ENCODE measurements at places on chromosomes 3 and 15. TPM values are rescaled to one million over a fixed set of nuclear protein-coding genes. Genes with fewer than 3 reads are reported as not detected.

DNA sequence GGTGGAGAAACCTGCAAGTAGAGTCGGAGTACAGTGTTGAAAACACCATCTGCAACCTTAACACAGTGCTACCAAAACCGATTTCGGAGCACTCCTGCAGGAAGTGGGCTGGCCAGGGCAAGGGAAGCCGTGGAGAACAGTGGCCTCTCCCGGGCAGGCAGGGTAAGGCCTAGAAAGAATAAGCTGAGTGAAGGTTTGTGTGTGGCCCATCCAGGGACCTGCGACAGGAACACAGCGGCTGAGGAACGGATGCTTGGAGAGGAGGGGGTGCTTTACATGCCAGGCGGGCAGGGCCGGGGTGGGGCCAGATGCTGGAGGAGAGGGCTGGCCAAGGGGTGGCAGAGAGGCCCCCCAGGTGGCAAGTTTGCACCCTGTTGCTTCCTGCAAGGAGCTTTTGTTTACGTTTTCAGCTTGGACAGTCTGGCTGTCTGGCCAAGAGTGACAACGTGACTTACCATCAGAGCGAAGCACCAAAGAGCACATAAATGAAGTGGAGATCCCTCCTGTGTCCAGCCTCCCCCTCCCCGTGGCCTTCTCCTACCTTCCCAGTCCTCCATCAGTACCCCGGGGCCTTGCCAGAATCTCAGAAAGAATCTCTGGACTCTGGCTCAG is 156.5 kb downstream of the PGPEP1L start:
- H3K27ac ChIP-seq = peak overlapping the region; percentile 61
- DNase-seq = peak; percentile 74
- H3K4me3 ChIP-seq = peak overlapping the region; percentile 81
- peaks cover 20% of the 10 kb centered on the region for H3K4me1 ChIP-seq

GRCh38 chr3:32146746-32147211 is 40.4 kb downstream of the GPD1L start:
- DNase-seq = no peak
- H3K4me3 ChIP-seq = no peak overlapping the region
- no peak overlapping the region for H3K27ac ChIP-seq
- no peaks in the 10 kb centered on the region for H3K4me1 ChIP-seq
- H3K27me3 ChIP-seq = no peaks in the 10 kb centered on the region
- H3K36me3 ChIP-seq = peaks cover 35% of the 10 kb centered on the region

The VIPR1 gene
- 8.0 TPM for total RNA-seq

DNA sequence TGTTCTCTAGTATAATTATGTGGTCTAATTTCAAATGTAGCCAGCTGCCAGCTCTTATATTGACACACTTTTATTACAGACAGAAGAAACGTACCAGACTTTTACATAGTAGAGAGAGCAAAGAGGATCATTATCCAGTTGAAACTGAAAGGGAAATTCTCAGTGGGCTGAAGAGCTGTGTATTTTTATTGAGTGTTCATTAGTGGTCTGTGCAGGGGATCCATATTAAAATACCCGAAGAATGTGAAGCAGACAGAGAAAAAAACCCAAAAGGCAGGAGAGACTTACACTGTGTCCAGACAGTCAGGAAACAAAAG is 41.3 kb downstream of the MYRIP start:
- H3K27me3 ChIP-seq = no peaks in the 10 kb centered on the region
- no peak overlapping the region for H3K27ac ChIP-seq
- no peak for DNase-seq
- no peak overlapping the region for H3K4me3 ChIP-seq
- H3K4me1 ChIP-seq = no peaks in the 10 kb centered on the region

DNA sequence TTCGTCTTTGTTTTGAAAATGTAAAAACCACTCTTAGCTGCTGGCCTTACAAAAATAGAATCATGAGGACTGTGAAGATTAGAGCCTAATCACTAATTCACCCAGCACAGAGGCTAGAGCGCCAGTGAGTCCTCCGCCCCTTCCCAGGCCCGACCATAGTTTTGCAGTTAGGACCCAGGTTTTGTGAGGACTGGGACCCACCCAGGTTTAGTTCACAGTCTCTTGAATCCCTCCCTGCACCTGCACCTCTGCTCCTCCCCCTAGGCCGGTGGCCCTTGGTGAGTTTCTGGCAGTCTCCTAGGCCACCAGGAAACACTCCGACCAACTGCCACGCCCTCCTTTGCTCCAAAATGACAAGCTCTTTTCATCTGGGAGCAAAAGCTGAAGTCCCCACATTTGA is 136.0 kb upstream of the CCDC54 start:
- no peaks in the 10 kb centered on the region for H3K4me1 ChIP-seq
- H3K27me3 ChIP-seq = no peaks in the 10 kb centered on the region
- H3K27ac ChIP-seq = no peak overlapping the region
- peak; percentile 6 for DNase-seq
- H3K36me3 ChIP-seq = no peaks in the 10 kb centered on the region

- no peaks in the 10 kb centered on the region for H3K4me1 ChIP-seq
- H3K27ac ChIP-seq = no peak overlapping the region
- H3K36me3 ChIP-seq = no peaks in the 10 kb centered on the region
- DNase-seq = no peak
These were observed 36.4 kb upstream of the EHHADH start for GRCh38 chr3:185290266-185290665.

- DNase-seq = no peak
- H3K27ac ChIP-seq = no peak overlapping the region
- H3K27me3 ChIP-seq = no peaks in the 10 kb centered on the region
- no peak overlapping the region for H3K4me3 ChIP-seq
These were observed 271.2 kb downstream of the RBMS3 start for GRCh38 chr3:29552051-29552450.

The ZNF660 gene
- 0.38 TPM for total RNA-seq

The NEK11 gene
- 1.7 TPM for total RNA-seq
